ENCODE measurements at places on chromosomes 7 and 10. TPM values are rescaled to one million over a fixed set of nuclear protein-coding genes. Genes with fewer than 3 reads are reported as not detected.
A peak's percentile ranks its signal among the peaks of the same experiment; 100 is the strongest.

The JAZF1 gene
- 62.1 TPM for total RNA-seq

The SUGCT gene
- total RNA-seq, result 3.9 TPM

DNA sequence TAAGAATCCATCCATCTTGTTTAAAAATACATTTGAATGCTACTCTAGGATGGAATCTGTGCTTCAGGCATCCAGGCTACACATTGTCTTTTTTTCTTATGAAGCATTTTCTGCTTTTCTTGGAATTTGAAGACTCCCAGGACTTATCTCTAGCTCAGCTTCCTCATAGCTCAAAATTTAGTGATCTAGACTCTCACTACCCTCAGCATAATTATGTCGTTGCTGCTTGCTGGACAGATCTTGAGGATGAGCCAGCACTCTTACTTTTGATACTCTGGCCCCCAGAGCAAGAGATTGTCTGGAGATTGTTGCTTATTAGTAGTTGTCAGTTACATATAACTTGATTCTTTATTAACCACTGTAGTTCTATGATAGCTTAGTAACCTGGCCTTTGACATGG, 83.3 kb upstream of the FGL2 start:
- no peak for DNase-seq

GRCh38 chr10:124486635-124487034, 25.0 kb downstream of the LHPP start:
- no peak for DNase-seq

The AKR1B15 gene
- not detected for total RNA-seq

DNA sequence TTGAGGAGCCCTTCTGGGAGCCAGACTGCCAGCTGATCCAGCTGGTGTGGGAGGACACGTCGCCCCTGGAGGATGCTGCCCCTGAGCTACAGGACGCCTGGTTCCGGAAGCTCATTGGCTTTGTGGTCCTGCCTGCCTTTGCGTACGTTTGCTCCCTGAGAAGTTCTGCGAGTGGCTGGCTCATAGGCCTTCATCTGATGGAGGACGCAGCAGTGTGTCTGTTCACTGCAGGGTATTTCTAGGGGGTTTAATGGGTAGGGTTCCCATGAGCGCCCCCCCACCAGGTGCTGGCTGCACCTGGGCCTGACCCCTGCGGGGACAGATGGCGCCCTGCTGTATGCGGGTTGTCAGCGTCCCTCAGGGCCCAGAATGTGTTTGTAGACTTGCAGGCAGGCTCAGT, 5.0 kb downstream of the PAOX start:
- DNase-seq, result no peak

DNA sequence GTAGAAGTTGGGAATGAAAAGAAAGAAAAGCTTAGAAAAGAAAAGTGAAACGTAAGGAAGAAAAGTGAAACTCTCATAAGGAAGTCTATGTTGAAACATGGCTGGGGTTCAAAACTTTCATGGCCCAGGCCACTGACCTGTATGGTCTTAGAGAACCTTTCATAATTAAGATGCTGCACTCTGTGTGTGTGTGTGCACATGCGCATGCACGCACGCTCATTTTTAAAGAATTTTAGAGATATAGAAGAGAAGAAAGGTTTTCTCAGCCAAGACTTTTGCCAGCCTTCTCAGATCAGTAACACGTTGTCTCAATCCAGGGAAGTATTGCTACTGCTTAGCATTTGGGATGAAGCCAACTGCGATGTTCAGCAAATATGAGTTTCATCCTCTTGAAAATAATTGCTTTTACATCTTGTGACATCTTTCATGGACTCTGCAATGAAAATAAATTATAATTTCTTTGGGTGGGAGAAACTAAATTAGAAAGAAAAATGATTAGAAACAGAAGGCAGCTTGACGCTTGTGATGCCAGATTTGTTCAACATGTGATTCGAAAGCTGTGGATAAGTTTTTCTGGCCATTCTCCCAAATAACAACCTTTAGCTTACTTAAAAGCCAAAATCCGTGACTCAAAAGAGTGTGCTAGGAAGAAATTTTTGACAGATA, 16.2 kb upstream of the SLC26A4 start:
- DNase-seq, result peak; percentile 12

DNA sequence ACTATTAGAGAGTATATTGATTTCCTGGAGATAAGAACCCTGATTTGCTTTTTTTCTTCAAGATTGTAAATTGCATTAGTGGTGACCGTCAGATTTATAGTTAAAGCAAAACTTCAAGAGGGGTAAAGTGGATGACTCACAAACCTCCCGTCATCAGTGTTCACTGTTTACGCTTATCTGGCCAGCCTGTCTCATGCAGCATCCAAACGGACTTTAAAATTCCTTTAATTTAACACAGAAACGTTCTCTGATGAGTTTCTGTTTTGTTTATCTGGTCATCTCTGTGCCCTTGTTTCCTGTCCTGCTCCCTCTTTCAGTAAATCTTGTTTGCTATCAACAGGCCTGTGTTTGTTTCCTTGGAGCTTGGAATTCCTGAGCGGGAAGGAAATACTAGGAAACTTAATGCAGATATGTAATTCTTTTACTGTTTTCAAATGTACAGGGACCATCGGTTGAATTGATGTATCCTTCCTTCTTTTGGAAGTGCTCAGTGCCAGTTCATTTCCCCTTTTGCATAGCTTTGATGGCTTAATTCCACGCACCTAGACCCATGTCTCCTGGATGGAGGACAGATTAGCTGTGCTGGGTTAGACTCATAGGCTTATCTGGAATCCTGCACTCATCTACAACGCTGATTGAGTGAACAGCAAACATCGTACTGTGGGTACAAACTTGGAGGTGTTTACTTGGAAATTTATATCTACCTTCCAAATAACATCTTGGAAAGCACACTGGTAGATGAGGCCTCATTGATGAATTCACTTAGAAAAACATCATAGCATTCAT, 21.3 kb downstream of the PTPRE start:
- no peak for DNase-seq

The WEE2 gene
- 0.16 TPM for total RNA-seq

DNA sequence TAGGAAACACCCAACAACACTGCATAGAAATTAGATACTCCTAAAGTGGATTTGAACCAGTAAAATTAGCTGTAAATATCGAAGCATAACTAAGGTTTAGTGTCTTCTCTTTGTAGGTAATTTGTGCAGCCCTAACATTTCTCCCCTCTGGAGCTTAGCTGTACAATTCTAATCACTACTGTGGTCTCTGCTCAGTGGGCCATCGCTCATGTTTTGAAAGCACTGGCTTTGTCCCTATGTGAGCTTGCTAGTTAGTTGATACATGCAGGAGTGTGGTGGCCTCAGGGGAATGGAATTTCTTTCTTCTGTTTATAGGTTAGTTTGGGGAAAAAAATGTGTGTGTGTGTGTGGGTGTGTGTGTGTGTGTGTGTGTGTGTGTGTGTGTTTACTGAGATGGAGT, 373.1 kb downstream of the DPP6 start:
- DNase-seq, result no peak

GRCh38 chr10:22630234-22631174, 83.9 kb downstream of the PIP4K2A start:
- no peak for DNase-seq

The PTPN20 gene
- total RNA-seq, result 14.2 TPM

GRCh38 chr7:33742999-33743587, 162.2 kb upstream of the BMPER start:
- no peak for DNase-seq

- no peak for DNase-seq
Observed at GRCh38 chr7:55164527-55164926, 145.7 kb downstream of the EGFR start.

GRCh38 chr10:53357587-53357986, 585.0 kb upstream of the MBL2 start:
- no peak for DNase-seq

GRCh38 chr7:51129527-51130472, 186.8 kb downstream of the COBL start:
- no peak for DNase-seq

DNA sequence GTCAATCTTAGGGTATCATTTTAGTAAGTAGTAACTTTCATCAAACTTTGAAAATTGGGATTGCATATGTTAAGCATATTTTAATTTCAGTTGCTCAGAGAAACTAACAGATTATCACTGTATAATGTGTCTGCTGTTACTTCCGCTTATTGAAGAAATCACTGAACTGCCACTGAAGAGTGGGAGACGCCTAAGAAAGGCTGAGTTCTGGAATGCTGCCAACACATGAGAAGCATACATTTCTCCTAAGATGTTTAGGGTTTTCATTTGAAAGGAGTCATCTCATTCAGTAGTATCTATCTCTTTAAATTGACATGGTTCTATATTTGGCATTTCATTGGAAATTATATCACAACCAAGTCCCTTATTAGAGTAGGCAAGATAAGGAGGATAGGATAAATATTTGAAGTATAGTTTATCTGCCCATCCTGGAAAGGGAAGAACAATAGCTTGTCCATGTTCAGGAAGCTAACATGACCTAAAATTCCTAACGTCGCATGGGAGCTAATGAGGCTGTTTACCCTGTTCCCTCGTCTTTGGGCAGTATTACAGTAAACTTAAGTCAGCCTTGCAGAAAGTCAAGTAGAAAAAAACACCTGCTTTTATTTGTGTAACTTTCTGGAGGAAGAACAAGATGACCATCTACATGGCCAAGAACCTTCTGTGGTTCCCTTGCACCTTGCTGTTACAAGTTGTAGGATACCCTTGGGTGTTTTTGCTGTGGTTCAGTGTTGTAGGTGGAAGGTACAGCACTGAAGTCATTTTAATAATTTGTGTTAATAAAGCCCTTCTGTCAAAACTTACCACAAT, 67.3 kb downstream of the NHLRC2 start:
- no peak for DNase-seq

GRCh38 chr7:140537750-140538482, 58.6 kb upstream of the MKRN1 start:
- DNase-seq, result no peak

- DNase-seq, result no peak
Observed at GRCh38 chr7:17588730-17589129, 290.3 kb downstream of the AHR start.

- DNase-seq, result no peak
Observed at GRCh38 chr10:110710621-110711020, 66.5 kb downstream of the RBM20 start.

The ADO gene
- total RNA-seq, result 38.7 TPM

- no peak for DNase-seq
Observed at GRCh38 chr7:27129729-27130539, 623 bp downstream of the HOXA4 start.

The CYP2C19 gene
- total RNA-seq, result 0.16 TPM

GRCh38 chr7:112176241-112176640, 30.0 kb downstream of the DOCK4 start:
- no peak for DNase-seq

GRCh38 chr10:79020015-79020491, 48.7 kb upstream of the ZMIZ1 start:
- no peak for DNase-seq

GRCh38 chr7:141544831-141545230, 6.4 kb upstream of the AGK start:
- no peak for DNase-seq

The LMOD2 gene
- not detected for total RNA-seq

- DNase-seq, result no peak
Observed at GRCh38 chr10:95693071-95693667, 558 bp downstream of the TCTN3 start.

The ELN gene
- total RNA-seq, result 10.9 TPM

- DNase-seq, result no peak
Observed at GRCh38 chr7:32506266-32507054, 11.2 kb downstream of the AVL9 start.

- DNase-seq, result no peak
Observed at GRCh38 chr10:52703451-52703850, 69.1 kb downstream of the MBL2 start.

The LYZL1 gene
- not detected for total RNA-seq

- no peak for DNase-seq
Observed at GRCh38 chr7:68969571-68969970, 628.7 kb upstream of the AUTS2 start.

DNA sequence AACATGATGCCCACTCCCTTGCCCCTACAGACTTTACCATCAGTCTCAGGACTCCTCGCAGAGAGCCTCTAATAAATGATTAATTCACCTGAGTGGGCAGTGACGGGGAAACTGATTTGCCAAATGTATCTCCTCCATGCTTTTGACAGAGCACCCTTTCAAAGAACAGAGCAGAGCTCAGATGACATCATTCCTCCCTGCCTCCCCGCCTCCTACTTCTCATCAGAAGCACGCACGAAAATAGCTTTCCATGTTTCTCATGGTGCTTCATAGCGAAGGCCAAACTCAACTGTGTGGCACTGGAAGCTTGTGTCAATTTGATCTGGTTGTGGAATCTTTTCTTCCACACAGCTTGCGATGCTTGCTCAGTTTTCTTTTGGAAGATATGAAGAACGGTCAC, 442.5 kb downstream of the RPS24 start:
- peak; percentile 16 for DNase-seq

The BHLHA15 gene
- total RNA-seq, result 10.0 TPM

The KEL gene
- 3.0 TPM for total RNA-seq

- DNase-seq, result no peak
Observed at GRCh38 chr7:70346844-70347462, 748.7 kb downstream of the AUTS2 start.

The SPAG6 gene
- 1.2 TPM for total RNA-seq

The FAM24B gene
- 3.9 TPM for total RNA-seq

- DNase-seq, result no peak
Observed at GRCh38 chr10:131825150-131825848, 75.5 kb upstream of the PPP2R2D start.
